Inflammatory macrophage (primary cell): ENCODE measurements at places on chromosomes 2 and 18.

DNA sequence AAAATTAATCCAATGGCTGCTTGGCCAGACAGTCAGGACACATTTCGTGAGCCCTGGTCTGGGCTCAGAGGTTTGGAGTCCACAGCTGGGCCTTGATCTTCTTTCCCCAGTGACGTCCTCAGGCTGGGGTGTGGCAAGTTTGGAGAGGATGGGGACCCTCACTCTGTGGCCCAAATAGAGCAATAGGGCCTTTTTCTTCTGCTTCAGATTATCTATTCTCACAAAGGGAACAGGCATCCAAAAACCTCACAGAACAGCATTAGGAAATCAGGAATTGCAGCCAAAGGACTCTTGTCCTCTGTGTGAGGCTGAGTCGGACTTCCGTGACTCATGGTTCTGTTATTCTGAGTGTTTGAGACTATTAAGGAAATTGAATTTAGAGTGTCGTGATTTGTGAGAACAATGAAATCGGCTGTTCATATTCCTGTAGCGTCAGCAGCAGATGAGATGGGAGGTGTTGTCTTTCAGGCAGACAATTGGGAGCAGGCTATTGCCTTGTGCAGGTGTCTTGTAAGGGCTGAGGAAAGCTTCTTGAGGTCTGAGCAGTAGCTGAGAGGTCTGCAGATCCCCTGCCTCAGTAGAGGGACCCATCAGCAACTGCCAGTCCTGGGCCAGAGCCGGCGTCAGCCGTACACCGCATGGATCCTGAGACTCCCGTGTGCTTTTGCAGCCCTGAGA is 113.8 kb downstream of the SH3RF3 start:
- DNase-seq: peak; percentile 53

DNA sequence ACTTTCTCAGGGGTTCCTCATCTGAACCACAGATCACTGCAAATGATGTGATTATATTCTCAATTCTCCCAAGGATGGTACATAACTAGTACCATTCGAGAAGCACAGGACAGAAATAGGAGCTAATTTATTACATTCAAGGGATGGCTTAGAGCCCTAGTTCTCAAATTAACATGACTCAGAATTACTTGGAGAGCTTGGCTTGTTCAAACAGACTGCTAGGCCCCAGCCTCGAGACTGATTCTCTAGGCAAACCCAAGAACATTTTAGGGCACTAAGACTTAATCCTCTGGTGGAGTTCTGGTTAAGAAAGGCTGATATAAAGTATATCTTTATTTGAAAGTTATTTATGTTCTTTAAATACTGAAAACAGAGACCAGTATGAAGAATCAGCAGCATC is 35.8 kb downstream of the HIBCH start:
- no peak for DNase-seq

DNA sequence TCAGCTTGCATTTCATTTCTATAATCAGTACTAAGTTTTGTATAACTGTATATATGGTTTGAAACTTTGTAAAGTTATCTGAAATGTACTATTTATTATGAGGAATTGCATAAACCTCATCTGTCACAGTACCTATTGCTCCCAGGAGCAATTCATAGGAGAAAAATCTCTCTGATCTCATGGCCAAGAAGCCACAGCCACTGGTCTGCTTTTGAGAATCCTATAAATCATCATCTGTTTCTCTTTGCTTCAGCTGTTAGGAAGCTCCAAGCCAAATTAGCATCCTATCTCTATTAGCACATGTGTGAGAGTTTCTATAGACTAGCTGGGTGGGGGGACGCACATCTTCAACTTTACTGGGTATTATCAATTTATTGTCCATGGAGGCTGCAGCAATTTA is 210.3 kb downstream of the CYP26B1 start:
- DNase-seq: no peak

DNA sequence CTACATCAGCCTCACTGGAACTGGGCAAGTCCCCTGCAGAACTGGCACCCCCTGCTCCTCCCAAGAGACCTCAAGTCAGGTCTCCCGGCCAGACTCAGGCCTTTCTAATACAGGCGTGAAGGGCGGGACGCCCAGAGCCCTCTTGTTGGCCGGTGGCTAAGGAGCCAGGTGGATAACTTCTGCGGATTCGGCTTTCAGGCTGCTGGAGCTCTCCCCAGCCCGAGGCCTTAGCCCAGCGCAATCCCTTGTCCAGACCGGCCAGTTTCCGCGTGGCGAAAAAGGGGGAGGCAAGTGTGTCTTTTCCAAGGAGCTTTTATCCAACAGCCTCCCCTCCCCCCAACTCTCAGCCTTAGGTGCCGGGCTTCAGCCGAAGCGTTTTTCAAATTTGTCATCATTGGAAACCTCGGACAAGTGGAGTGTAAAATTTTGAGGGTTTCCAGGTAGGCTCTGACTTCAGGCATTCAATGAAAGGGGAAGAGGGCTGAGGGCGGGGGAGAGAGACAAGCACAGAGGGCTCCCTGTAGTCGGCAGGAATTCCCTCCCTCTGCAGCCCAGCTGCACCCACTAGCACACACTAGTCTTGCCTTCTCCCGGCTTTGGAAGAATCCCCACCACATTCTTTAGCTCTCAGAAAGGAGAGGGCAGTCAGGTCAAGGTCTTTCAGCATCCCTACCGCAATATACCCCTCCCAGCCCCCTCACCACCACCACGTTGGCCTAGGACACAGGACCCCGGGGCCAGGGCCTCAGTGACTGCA is 9.5 kb upstream of the SATB2 start:
- DNase-seq: no peak

- DNase-seq: no peak
Measured at GRCh38 chr2:50650403-50650810, 381.5 kb downstream of the NRXN1 start.

GRCh38 chr2:166651080-166651675 is 157.1 kb upstream of the SCN7A start:
- no peak for DNase-seq

GRCh38 chr2:200913654-200914053 is 24.5 kb downstream of the NIF3L1 start:
- no peak for DNase-seq

DNA sequence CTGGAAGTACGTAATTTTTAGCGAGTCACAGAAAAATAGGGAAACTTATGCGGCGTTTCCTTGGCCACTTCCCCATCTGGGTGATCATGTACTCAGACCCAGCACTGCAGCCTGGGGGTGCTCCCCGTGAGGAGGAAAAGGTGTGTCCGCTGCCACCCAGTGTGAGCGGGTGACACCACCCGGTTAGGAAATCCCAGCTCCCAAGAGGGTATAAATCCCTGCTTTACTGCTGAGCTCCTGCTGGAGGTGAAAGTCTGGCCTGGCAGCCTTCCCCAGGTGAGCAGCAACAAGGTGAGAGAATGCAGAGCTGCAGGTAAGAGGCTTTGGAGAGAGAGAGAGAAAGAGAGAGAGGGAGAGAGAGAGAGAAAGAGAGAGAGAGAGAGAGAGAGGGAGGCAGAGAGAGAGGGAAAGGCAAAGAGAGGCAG is at the start of gene IL1R2:
Gene IL1R2, plus strand, starts transcription at position 240 of the 425 bp plus-strand sequence. CDS start 16,616 bp downstream, outside the sequence.
- peak; percentile 87 for DNase-seq

- DNase-seq: peak; percentile 78
Measured at GRCh38 chr18:76467371-76468190, 27.5 kb downstream of the ZNF516 start.
